NCI-H510A treated with DMSO at 0.1 percent for 48 hours (cell line): ENCODE measurements at places on chromosomes 1 and 21.

- DNase-seq, result no peak
These were observed 6.2 kb downstream of the FBXO2 start for GRCh38 chr1:11648039-11648438.

DNA sequence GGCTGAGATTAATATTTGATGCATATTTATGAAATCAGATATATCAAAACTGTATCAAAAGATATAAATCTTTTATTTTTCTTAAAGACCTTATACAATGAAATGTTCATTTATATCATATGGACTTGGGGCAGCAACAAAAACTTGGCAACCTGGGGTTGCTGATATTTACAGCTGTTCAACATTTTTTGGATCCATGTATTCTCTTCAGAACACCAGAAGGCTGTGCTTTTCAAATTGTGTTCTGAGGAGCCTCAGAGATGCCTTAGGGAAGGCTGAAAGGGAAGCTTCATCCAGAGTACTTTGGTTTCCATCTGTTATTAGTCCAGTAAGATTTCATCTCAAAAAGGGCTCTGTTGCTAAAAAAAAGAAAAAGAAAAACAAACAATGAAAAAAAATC, 94.8 kb downstream of the DISC1 start:
- no peak for DNase-seq

- no peak for DNase-seq
These were observed 17.8 kb downstream of the ZNF670 start for GRCh38 chr1:247060771-247061170.

GRCh38 chr1:60129911-60130310, 56.3 kb upstream of the C1orf87 start:
- DNase-seq, result no peak

GRCh38 chr1:110164725-110165350, 14.5 kb downstream of the SLC6A17 start:
- DNase-seq, result no peak

- DNase-seq, result no peak
These were observed 194.0 kb downstream of the TOMM20 start for GRCh38 chr1:234934611-234935033.

GRCh38 chr1:53130878-53131589, 11.4 kb downstream of the SLC1A7 start:
- DNase-seq, result no peak

GRCh38 chr21:40422896-40423635, 423.9 kb downstream of the DSCAM start:
- no peak for DNase-seq

DNA sequence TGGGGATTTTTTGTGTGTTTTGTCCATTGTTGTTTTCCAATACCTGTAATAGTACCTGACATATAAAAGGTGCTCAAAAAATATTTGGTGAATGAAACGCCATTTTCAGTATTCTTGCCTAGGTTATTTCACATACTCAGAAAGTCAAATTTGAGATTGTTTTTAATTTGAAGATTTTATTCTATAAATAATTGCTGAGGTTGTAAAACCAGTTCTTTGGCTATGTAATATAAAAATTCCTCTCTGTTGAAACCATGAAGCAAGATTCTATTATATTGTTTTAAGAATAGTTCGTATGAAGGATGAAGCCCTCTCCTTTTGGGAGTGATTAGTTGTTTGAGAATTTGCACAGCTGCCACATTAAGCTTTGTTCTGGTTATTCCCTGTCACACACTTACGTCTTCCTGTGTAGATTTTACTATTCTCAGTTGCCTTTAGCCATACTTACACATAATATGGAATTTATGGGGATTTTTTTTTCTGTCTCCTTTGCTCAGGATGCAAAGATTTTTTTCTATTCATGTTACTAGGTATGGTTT, 60.2 kb upstream of the MPC2 start:
- DNase-seq, result no peak

DNA sequence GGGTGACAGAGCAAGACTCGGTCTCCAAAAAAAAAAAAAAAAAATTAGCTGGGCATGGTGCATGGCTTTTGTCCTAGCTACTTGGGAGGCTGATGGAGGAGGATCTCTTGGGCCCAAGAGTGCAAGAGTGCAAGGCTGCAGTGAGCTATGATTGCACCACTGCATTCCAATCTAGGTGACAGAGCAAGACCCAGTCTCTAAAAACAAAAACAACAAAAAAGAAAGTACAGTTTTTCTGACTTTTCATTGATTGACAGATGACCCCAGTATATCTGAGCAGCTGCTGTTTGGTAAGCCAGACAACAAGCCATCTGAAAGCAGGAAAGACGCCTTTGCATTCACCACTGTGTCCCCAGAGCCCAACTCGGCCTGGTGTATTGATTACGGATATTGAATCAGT, 10.9 kb upstream of the DPT start:
- no peak for DNase-seq

DNA sequence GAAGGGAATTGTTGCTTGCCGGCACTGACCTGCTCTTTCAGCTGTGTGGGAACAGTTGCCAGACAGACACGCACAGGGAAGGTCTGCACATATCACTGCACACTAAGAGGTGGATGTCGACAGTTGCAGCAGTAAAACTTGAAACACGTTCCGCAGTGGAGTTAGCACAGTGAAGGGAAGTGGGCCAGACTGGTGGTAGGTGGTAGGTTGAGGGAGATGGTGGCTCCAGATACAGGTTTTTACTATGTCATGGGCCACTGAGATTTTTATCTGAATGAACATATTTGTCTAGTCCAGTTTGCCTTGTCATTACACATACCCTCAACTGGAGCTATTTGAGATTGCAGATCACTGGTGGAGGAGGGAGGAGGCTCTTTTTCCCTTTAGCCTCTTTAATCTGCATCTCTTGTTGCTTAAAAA, 13.5 kb downstream of the MRPS6 start:
- no peak for DNase-seq
